ENCODE measurements at places on chromosomes 2 and 18.

DNA sequence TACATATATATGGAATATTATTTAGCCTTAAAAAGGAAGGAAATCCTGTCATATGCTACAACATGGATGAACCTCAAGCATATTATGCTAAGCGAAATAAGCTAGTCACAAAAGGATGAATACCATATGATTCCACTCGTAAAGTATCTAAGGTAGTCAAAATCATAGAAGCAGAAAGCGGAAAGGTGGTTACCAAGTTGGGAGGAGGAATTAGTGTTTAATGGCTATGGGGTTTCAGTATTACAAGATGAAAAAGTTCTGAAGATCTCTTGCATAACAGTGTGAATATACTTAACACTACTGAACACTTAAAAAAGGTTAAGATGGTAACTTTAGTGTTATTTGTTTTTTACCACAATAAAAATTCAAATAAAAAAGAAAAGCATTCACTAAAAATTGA, 99.0 kb downstream of the MGAT5 start:
- DNase-seq = no peak

- no peak for DNase-seq
Observed at GRCh38 chr18:51165296-51165695, 32.2 kb downstream of the MEX3C start.

DNA sequence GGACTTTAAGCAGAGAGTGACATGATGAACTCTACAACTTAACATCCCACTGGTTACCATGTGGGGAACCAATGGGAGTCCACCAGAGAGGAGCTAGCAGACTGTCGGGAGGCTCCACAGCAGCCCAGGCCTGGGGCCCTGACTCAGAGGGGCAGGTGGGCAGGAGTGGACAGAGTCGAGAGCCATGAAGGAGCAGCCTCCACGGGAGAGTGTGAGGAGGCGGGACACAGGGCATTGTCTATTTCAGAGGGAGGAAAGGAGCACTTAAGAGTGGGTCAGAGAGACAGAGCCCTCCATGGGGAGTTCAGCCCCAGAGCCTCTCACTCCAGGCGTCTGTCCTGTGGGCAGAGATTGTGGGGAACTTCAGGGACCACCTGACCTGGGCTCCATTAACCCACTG, 118.7 kb downstream of the CYP26B1 start:
- DNase-seq = no peak

DNA sequence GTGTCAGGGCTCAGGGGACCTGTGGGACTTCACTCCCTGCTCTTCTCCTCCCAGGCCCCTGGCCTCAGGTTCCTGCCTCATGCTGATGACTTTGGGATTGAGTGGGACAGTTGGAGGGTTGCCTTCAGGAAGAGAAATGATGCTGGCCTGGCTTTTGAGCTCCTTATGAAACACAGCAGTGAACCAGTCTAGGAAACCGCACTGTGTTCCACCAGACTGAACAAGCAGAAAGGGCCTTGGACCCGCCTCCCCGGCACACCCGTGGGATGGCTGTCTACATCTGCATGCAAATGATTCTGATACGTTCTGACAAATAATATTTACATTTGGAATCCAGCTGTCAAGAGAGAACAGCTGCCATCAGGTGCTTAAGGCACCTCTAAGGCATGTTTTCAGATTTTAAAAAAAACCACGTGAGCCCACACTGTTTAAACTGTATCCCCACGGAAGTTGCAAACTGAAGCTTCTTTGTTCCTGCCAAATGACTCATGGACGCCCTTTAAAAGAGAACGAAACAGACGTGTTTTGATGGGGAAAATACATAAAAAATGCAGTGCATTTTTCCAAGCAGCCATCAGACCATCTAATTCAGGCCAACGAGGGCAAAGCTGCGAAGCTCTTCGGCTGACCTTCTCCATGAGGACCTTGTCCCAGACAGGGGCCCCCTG, 27.6 kb upstream of the ASAP2 start:
- peak; percentile 51 for DNase-seq

GRCh38 chr2:23617167-23617810, 232.3 kb downstream of the KLHL29 start:
- DNase-seq = peak; percentile 86

GRCh38 chr2:111656894-111657293, 227.1 kb downstream of the ANAPC1 start:
- DNase-seq = no peak

GRCh38 chr2:149527998-149528755, 59.4 kb downstream of the MMADHC start:
- DNase-seq = no peak

GRCh38 chr2:179952658-179953057, 54.4 kb downstream of the CWC22 start:
- no peak for DNase-seq

DNA sequence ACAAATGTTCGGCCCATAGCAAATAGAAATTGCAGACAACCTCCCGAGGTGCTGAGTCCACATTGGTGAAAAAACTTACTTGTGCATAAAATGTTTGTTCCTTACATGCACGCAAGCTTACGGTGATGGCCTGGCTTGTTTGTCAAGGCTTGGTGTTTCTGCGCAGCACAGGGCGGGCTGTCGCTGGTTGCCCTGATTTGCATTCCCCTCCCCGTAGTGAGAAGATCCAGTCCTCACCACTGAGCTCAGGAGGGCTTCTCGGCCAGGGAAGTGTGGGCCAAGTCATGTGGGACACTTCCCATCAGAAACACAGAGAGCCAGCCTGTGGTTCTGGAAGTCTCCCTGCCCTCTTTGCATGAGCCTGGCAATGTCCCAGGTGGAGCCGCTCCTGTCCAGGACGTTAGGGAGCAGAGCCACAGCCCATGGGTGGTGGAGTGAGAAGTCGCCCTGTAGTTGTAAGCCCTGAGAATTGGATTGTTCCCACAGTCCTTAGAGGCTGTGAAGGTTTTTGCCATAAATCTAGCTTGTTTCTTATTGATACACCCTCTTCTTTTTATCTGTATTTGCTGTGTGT, 152.7 kb downstream of the TWIST2 start:
- no peak for DNase-seq

GRCh38 chr2:25268139-25268538, 73.6 kb downstream of the DNMT3A start:
- no peak for DNase-seq

GRCh38 chr2:240568678-240569522, 616 bp downstream of the RNPEPL1 start:
- peak; percentile 68 for DNase-seq

- DNase-seq = no peak
Observed at GRCh38 chr2:176151442-176152287, at the start of gene HOXD4. TSS of gene HOXD4 (plus strand) at chr2:176151550. CDS start at chr2:176151634, 84 bp downstream.

DNA sequence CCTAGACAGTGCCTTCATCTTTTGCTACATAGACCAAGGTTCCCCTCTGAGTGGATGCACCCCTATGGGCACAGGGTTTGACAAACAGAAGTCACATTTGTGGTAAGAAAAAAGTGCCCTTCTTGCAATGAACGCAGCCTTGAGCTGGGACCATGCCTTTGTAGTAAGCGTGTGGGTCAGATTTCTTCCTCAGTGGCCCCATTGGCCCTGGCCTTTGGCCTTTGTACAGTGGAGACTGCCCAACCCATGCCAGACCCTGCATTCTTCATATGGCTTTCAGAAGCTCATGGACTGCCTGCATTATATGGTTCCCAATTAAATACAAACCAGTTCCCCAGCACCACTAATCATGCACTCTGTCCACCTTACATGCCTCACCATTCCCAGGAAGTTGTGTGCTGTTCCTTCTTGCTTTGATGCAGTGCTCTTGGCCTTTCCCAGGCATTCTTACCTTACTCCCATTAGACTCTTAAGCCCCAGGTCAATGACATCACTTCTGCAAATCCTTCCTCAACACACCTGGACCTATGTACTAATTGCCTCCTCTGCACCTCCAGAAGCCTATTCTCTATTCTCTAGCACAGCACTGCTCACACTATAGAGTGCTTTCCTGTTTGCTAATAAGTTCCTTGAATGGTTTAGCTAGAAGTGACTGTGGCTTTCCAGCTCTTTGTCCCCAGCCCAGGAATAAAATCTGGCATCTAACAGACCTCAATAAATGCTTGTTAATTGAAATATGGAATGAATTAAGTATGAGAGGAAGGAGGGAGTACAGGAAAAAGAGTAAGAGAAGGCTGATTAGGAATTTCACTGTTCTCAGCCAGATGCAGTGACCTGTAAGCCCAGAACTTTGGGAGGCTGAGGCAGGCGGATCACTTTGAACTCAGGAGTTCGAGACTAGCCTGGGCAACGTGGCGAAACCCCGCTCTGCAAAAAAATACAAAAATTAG, 60.2 kb downstream of the TMEM247 start:
- no peak for DNase-seq

- DNase-seq = no peak
Observed at GRCh38 chr18:32930695-32931301, 158.0 kb upstream of the KLHL14 start.

GRCh38 chr18:11661430-11661829, 27.6 kb upstream of the GNAL start:
- no peak for DNase-seq

DNA sequence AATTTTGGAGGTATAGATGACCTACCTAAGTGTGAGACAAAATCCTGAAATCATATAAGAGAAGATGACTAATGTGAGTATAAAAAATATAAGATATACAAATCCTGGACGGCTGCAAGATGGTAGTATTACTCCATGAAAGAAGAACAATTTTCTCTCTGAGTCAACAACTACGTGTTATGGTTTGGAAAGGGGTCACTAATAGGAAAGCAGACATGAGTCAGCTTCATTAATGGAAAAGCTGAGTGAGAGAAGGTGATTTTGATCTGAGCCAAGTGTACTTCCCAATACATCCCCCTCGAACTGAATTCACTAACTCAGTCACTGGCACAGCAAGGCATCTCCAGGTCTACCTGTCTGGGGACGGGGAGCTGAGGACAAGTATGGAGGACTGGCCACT, 20.1 kb upstream of the SELENOI start:
- DNase-seq = no peak

DNA sequence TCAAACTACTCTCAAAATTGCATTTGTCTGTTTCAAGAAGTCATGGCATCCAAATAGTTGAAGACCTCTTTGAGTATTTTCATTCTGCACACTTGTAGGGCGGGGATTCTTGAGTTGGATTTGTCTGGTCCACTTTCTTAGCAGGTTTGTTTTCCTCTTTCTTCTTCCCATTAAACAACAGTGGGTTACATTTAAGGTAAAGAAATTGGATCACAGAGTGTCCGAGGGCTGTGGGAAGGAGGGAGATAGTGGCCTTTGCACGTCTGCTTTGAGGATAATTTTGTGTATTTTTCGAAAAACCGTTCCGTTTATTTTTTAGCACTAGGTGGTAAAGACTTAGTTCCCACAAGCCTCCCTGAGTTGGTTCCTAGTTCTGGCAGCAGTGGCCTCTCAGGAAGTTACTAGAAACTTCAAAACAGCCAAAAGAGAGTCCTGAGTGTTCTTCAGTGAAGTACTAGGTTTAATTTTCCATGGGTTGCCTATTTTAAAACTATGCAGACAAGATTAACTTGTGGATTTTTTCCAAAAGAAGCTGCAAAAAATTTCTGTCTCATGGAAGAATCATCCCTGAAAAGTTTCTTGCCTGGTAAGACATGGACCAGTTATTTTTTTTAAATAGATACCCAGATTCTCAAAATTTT, 107.9 kb downstream of the CDC42EP3 start:
- DNase-seq = no peak

DNA sequence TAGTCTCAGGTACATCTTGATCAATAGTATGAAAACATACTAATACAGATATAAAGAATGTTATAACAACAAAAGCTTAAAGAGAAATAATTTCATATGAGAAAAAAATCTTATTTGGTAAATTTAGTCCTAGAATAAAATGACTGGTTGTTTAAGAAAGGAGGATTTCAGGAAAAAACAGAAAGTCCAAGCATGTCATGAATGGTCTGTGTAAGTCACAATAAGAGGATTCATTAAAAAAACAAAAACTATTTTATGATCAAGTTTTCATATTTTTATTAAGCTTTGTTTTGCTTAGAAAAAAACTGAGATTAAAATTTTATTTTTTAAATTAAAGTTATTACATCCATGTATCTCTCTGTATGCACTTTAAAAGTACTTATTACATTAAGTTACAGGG, 353.9 kb upstream of the SPHKAP start:
- no peak for DNase-seq

- no peak for DNase-seq
Observed at GRCh38 chr2:221641181-221641871, 69.2 kb upstream of the EPHA4 start.

- no peak for DNase-seq
Observed at GRCh38 chr18:79598633-79599175, 80.9 kb upstream of the CTDP1 start.

- no peak for DNase-seq
Observed at GRCh38 chr2:9388199-9388681, 35.1 kb downstream of the ITGB1BP1 start.

DNA sequence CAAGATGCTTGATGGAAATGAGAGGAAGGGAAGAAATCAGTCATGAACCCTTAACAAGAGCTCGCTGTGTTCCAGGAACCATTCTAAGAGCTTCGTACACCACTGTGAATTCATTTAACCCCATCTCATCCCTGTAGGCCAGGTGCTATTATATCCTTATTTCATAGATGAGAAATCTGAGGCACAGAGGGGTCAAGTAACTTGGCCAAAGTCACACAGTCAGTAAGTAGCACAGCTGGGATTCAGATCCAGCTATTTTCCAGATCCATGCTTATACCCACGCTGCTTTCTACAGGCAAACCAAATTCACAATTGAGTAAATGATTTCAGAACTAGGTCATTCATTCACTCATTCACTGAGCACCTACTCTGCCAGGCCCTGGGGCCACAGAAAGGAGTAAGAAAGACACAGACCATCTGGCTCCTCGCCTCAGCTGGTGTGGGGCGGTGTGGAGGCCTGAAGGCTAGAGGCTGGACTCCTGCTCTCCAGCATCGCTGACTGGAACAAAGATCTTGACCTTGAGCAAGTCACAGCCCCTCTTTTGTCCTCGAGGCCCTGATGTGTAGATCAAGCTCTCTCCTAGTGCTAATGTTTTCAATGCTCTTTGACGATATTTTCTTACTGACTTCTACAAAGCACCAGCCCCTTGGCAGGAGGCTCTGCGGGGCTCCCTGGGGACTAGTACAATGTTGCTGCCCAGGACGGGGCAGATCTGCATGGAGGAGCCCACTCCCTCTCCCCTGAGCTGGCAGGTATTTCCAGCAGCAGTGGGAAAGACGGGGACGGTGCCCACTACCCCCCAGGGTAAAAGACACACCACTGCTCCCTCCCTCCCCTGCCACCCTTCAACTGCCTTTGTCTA, 26.5 kb downstream of the STEAP3 start:
- DNase-seq = no peak

- DNase-seq = no peak
Observed at GRCh38 chr18:63992751-63993150, 22.9 kb downstream of the SERPINB8 start.

DNA sequence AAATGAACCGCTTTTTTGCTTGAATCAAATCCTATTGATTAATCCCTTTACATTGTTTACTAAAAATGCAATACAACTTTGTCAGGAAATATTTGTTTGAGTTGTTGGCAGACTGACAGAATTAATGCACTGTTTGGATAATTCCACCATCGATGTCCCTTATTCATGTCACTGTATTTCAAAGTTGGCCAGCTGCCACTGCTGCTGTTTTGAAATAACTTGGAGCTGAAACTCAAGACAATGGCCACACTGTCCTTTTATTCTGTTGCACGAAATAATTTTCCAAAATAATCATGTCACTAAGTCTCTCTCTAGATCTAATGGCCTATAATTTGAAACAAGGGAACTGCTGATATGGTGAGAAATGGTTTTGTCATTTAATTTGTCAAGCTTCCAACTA, 55.2 kb upstream of the PAX3 start:
- DNase-seq = peak; percentile 4

Measured in muscle of arm (tissue), 14 donors.